Inflammatory macrophage treated with lipopolysaccharide for 1 hour (primary cell): ENCODE measurements at places on chromosomes 2 and 18.

DNA sequence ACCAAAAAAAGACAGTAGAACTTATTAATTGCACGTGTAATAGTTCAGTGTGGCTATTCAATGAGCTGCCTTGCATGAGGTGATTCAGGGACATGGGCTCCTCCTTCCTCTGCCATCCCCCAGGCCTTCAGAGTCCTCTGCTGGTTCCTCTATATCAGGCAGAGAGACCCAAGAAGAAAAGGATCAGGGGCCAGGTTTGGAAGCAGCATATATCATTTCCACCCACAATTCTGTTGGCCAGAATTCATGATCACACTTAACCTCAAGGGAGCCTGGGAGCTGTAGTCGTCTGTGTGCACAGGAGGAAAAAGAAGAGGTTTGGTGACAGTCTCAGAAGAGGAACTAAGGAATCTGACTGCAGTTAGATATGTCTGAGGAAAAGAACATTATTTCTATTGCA lies 114.0 kb upstream of the GLS start:
- DNase-seq: no peak

DNA sequence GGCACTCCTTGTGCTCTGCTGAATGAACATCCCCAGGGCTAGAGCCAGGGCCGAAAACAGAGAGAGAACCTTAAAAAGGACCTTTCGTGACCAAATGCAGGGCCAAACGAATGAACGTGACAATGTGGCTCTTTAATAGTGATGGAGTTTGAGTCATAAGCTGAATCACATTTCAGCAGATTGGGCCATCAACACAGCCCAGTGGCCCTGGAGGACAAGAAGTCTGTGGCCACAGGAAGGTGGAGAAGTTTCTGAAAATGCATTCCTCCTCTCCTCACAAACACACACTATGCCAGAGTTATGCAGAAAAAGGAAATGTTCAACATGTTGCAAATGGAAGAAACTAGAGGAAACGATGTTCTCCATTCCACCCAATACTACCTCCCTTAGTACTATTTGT lies 415.8 kb downstream of the HRH4 start:
- DNase-seq: no peak

DNA sequence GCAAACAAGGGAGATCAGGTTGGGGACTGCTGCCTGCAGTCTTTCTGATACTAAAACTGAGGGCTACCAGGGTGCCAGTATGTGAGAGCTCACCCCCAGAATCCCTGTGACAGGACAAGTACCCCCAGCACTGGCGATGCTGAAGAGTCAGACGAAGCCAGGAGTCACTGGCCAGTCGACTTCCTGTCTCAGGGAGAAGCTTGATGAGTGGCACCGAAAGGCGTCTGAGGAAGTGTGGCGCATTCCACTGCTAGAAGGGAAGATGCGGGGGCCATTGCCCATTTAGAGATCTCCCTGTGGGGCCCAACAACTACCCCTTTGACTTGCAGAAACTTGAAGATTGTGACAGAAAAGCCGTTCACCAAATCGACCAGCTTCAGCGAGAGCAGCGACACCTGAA lies 22.0 kb downstream of the MXD1 start:
- DNase-seq: no peak

DNA sequence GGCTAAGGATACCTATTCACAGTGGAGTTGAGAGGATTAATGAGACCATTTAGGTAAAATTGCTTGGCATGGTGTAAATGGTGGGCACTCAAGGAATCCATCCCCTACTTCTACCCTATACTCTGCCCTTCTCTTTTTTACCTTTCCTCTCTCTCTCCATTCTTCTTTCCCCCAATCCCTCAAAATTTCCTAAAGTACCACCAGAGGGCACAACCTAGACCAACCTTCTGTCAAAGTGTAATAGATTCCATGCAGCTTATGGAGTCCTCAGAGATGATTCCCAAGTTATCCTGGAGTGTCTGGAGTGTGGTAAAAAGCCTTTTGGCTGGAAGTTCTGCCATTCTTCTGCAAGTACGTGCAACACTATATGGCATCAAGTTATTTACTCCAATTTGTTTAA lies 33.0 kb upstream of the CCDC195 start:
- no peak for DNase-seq

GRCh38 chr2:154452906-154453493 lies 245.5 kb upstream of the KCNJ3 start:
- peak; percentile 27 for DNase-seq

GRCh38 chr2:9808334-9809063 lies 34.8 kb upstream of the TAF1B start:
- DNase-seq: no peak

DNA sequence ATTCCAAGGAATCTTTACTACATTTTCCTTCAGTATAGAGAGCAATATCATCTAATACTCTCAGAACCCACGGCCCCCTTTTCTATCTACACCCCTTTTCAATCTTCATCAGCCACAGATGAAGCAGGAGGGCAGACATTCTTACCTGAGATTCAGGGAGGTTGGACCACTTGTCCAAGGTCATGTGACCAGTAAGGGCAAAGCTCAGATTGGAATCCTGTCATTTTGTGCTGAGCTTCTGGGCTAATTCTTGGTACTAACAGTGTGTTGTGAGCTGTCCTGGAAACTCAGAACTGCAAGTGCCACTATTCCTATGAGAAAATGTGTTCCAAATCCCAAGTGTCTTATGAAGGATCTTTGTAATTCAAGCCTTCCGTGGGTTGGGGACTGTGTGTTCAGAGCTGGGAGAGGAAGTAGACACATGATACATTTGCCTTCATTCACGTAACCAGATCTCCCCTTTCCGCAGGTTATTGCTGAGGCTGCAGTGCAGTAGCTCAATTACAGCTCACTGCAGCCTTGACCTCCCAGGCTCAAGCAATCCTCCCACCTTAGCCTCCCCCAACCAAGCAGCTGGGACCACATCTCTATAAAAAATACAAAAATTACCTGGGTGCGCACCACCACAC lies 3.3 kb downstream of the CHRNA1 start:
- no peak for DNase-seq

DNA sequence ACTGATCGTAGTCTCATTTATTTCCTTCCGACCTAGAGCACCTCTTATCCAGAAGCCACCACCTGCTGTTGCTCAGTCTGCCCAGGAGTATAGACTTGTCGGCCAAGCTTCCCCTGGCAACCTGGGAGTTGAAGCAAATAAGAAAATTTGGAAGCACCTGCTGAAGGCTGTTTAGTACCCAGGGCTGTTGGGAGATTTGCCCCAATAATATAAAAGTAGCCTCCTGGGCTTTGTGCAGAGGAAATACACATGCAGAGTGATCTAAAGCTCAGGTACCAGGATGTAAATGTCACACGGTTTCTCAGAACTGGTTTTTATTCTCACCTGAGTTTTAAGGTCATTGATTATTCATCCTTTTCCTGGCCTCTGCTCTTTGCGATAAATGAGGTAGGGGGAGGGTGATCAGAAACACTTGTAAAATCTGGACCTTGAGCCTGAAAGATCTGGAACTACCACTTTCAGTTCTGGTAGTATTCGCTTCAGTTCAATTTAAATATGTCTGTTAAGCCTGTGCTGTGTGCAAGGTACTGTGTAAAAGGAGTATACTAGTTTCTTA lies 789 bp upstream of the COX7A2L start:
- DNase-seq: no peak

DNA sequence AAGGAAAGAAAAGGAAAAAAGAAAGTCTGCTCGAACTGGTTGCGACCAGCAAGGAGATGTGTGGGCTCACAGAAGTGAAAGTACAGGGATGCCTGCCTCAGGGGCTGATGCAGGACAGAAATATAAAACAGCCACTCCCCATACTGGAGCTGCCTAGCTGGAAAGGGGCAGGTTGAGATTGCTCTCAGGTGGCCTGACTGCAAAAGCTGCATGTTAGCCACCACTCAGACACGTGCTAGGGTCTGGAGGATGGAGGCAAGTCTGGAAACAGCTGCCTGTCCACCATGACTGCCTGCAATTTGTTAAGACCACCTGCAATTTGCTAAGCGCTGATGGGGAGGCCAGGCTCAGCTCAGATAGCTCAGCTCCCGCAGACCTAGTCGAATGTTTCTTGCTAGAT lies 17.9 kb downstream of the B3GNT7 start:
- no peak for DNase-seq

- no peak for DNase-seq
Observed at GRCh38 chr2:101559551-101559950, 84.6 kb upstream of the RFX8 start.

DNA sequence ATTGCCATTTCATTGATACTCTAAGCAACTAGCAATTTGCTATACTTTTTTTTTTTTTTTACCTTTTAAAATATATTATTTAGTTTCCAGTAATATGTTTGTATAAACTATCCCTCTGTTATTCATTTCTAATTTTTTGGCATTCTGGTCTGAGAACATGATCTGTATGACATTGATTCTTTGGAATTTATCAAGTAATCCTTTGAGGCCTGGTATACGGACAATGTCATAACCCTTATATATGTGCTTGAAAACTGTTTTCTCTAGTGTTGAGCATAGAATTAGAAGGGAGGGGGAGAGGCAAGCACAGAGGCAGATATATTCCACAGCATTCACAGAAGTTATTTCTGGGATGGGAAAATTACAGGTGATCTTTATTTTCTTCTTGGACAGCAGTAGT lies 48.2 kb upstream of the POLE4 start:
- no peak for DNase-seq

DNA sequence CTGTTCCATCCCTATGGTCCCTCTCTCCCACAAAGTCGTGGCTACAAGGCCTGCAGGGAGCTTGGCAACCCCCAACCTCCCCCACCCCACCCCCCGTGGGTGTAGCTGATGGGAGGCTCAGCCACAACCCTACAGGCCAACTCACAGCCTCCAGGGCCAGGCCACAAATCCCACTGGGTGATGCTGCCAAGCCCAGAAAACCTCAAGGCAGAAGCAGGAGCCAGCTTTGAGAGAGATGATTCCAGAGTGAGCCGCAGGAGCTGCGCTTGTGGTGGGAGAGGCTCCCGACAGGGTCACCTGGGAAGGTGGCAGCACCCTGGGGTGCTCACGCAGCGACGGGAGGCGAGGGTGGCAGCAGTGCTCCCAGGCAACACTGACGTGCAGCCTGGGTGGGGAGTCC lies 44.8 kb downstream of the ADCY3 start:
- no peak for DNase-seq

- DNase-seq: no peak
Observed at GRCh38 chr2:120855855-120856405, 120.3 kb downstream of the GLI2 start.

DNA sequence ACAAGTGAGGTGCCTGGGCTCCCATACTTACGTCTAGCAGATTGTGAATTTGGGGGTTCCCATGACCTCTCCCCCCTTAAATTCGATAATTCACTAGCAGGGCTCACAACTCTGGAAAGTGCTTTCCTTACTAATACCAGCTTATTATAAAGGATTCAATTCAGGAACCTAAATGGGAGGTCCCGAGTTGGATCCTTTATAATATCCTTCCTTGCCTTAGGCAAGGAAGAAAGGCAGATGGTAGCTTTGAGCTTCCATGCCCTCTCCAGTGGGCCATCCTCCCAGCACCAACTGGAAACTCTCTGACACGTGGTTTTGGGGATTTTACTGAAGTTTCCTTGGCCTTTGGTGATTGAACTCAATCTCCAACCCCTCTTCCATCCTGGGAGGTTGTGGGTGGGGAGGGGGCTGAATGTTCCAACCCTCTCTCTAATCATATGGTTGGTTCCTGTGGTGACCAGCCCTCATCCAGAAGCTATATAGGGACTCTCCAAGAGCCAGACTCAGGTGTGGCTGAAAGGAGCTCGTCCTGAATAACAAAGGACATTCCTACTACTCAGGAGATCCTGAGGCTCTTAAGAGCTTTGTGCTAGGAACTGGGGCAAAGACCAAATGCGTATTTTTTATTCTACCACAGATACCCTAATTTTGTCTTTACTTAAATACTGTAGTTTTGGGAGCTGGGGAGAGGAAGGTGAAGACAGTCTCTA lies 62.2 kb downstream of the HAUS1 start:
- no peak for DNase-seq

- DNase-seq: no peak
Observed at GRCh38 chr2:37388074-37388473, 43.6 kb downstream of the QPCT start.

DNA sequence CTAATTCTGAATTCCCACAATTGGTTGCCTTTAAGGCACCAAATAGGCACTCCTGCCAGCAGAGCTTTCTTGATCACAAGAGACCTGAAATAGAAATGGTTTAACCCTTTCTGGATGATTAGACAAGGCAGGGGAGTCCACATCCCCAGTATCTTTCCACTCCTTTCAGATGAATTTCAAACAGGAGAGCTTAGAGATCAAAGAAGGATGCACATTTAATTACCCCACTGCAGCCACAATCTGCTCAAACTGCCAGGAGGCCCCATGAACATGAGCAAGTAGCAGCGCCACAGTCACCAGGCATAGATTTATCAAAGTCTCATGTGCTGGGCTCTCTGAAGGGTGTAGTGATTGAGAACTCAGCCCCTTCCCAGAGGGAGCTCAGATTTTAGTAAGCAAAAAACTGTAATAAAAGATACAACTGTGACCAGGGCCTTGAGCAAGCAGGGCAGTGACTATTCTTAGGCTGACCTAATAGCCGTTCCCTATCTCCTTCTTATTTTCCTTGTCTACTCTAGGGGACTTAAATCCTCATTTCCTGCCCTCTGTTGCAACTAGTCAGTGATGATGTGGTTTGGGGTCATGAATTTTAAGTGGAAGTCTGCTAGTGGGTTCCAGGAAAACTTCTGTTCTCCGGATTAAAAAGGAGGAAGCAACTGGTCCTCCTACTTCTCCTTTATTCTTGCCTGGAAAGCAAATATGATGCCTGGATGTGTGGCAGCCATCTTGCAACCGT lies 53.7 kb downstream of the SLC4A3 start:
- DNase-seq: peak; percentile 18

DNA sequence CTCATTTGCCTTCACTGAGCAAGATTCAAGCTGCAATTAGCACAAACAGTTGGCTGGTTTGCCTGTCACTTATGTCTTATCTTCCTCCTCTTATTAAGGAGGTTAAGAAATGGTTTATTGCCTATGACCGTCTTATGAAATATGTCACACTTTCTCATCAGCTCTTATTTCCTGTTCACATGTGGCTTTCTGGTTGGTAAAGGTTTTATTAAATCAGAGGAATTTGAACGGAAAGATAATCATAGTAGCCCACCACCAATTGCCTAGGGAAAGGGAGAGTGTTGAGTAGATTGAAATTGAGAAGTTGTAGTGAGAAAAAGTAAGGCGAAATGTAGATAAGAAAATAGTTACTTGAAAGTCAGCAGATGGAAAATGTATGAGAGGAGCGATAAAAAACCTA lies 4.2 kb upstream of the IL1R1 start:
- peak; percentile 66 for DNase-seq

DNA sequence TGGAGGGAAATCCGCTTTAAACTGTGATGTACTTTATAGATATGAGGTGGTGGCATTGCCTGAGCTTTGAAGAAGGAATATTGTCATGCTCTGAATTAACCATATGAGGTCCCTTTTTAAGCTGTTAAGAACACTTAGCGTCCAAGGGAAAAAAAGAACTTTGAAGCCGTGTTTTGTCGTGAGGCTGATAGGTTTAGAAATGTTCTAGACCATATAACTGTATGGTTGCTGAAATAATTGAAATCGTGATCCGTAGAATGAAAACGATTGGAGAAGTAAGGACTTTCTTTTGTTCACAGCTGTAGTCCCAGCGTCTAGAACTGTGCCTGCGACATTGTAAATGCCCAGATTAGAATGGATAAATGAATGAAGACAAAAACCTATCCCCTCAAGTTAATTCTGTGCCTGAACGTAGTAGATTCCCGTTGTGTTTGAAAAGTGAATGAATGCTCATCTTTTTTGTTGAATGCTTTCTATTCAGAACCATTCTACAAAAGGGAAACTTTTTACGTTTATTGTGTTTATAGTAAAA lies 1.5 kb downstream of the SMCHD1 start:
- DNase-seq: peak; percentile 7

- no peak for DNase-seq
Observed at GRCh38 chr2:1515073-1515430, 101.8 kb downstream of the TPO start.

GRCh38 chr18:7873316-7873715 lies 306.2 kb downstream of the PTPRM start:
- no peak for DNase-seq
